ENCODE measurements at places on chromosomes 12 and 14. TPM values are rescaled to one million over a fixed set of nuclear protein-coding genes. Genes with fewer than 3 reads are reported as not detected.

The HOXC10 gene
- 4.5 TPM for total RNA-seq

The BEGAIN gene
- not detected for total RNA-seq

The PAWR gene
- 163 TPM for total RNA-seq

The POTEM gene
- total RNA-seq, result not detected

The PRKD1 gene
- total RNA-seq, result 0.49 TPM

The IRF2BPL gene
- total RNA-seq, result 24.7 TPM

The GPR84 gene
- not detected for total RNA-seq

The STAT2 gene
- 79.5 TPM for total RNA-seq

The ENTPD5 gene
- total RNA-seq, result 9.1 TPM

DNA sequence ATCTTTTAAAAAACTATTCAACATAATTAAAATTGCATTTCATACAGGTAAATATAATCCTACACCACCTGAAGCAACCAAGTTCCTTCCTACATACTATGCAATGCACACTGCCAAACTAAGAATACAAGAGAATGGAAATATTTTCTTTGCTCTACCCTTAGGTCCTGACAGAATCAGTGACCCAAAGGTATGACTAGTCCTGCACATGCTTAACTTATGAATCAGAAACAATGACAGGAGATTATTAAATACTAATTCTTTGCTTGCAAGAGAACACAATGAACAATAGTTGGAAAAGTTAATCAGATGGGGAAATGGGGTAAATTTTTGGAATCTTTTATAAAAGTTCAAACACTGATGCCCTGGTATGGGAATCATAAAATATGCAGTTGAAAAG is 220.1 kb downstream of the SOX5 start:
- no peak overlapping the region for H3K27ac ChIP-seq
- DNase-seq, result no peak
- H3K27me3 ChIP-seq, result no peaks in the 10 kb centered on the region
- no peaks in the 10 kb centered on the region for H3K4me1 ChIP-seq

- H3K4me1 ChIP-seq, result peaks cover 8% of the 10 kb centered on the region
- DNase-seq, result no peak
- H3K27me3 ChIP-seq, result no peaks in the 10 kb centered on the region
- no peak overlapping the region for H3K27ac ChIP-seq
- H3K36me3 ChIP-seq, result no peaks in the 10 kb centered on the region
Observed at GRCh38 chr14:75971509-75971908, 10.3 kb downstream of the TGFB3 start.

DNA sequence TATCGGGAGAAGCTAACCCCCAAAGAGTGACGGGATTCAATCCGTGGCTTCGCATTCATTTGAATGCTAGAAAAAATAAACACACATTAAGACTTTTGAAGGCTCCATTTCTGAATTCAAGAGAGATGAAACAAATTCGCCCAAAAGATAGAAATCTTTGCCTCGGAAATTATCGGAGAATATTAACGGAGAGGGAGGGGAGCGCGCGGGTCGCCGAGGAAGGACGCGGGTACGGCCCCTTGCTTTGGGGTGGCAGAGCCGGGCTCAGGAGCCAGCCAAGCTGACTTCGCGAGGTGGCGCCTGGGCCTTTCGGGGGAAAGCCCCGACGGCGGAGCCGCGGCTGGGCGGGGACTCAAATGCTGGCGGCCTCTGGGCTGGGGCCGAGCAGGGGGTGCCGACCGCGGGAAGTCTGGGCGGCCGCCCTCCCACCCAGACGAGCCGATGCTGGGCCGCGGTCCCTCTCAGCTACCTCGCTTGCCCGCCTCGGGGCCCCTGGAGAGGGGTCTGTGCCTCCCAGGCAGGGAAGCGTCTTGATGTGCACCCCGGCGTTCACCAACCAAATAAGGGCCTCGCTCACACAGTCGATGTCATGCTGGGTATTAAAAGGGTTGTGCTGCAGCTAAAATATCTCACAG is 14.7 kb downstream of the NKX2-1 start:
- no peaks in the 10 kb centered on the region for H3K4me1 ChIP-seq
- no peak overlapping the region for H3K4me3 ChIP-seq
- DNase-seq, result no peak
- no peaks in the 10 kb centered on the region for H3K36me3 ChIP-seq
- no peak overlapping the region for H3K27ac ChIP-seq
- no peaks in the 10 kb centered on the region for H3K27me3 ChIP-seq

DNA sequence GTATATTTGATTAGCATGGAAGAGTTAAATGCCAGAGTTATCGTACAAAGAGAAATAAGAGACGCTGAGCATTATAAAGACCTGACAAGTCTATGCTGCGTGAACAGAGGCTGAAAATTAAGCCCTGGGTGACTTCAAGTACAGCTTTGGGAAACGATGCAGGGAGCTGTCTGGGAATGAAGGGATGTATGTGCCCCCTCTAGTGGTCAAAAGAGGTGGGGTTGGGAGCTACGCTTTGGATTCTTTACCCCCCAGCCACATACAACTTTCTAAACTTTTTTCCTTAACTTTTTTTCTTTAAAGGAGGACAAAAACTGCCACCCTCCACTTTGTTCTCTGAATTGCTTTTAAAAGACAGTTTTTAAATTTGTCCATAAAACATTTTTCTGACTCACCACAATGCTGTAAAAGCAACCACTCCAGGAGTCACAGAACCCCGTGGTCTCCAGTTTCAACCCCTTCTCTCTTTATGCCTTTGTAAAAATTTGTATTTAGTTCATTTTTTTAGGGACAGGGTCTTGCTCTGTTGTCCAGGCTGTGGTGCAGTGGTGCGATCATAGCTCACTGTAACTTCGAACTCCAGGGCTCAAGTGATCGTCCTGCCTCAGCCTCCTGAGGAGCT is 59.4 kb downstream of the ZNF664 start:
- no peak overlapping the region for H3K27ac ChIP-seq
- H3K27me3 ChIP-seq, result no peaks in the 10 kb centered on the region
- H3K36me3 ChIP-seq, result no peaks in the 10 kb centered on the region
- H3K4me3 ChIP-seq, result no peak overlapping the region

DNA sequence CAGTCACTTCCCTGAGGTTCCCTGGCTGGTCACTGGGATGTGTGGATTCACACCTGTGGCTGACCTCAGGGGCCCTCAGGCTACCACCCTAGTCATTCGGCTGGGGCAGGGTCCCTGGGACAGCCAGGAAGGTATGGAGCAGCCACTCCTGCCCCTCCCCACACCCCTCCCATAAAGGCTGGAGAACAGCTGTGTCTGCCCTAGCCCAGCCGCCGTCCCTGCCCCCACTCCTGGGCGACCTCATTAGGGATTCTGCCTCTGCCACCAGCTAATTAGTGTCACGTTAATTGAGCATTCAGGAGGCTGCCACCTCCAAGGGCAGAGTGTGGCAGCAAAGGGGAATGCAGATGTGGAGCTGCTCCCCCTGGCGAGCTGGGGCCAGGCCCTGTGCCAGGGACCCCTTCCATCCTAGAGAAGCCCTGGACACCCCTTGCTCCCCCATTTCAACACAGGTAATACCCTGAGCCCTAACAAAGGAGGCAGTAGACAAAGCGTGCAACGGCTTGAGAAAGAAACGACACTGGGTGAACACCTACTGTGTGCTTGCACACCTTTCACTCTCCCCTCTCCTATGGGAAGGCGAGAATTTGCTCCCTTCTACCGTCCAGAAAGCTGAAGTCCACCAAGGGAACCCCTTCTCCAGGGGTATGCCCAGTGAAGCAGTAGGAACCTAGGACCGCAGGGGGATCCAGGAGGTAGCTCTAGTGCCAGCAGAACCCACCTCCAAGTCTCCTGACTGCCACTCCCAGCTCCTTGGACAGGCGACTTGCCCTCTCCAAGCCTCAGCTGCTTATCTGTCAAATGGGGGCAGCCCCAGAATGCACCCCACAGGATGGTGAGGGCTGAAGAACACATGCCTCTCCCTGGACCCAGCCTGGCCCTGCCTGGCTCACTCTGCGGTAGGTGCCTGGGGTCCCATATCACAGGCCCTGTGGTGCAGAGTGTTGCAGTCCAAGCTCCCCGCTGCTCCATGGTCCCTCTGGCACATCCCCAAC is 45.1 kb downstream of the FAM222A start:
- DNase-seq, result peak; percentile 25
- H3K36me3 ChIP-seq, result peaks cover 2% of the 10 kb centered on the region
- H3K27ac ChIP-seq, result no peak overlapping the region
- no peaks in the 10 kb centered on the region for H3K27me3 ChIP-seq
- H3K4me3 ChIP-seq, result no peak overlapping the region
- H3K4me1 ChIP-seq, result no peaks in the 10 kb centered on the region

DNA sequence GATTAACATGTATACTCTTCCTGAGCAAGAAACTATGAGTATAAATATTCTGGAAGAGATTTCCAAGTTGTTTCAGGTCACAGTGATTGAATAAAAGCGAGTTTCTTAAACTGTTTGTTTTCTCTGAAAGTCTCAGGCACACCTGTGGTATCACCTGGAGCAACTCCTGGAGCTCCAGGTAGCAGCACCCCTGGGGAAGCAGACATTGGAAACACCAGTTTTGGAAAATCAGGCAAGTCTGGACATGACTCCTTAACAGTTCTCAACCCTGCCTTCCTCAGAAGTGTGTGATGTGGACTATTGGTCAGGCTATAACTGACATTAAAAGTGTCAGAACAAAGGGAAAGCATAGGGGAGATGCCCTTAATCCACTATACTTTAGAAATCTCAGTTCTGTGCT is 217.6 kb upstream of the CNTN1 start:
- H3K27ac ChIP-seq, result no peak overlapping the region
- H3K4me3 ChIP-seq, result no peak overlapping the region
- no peak for DNase-seq
- no peaks in the 10 kb centered on the region for H3K36me3 ChIP-seq

- H3K4me3 ChIP-seq, result no peak overlapping the region
- DNase-seq, result no peak
- H3K36me3 ChIP-seq, result no peaks in the 10 kb centered on the region
- H3K27ac ChIP-seq, result no peak overlapping the region
Observed at GRCh38 chr14:91342206-91342760, 75.3 kb downstream of the CCDC88C start.

GRCh38 chr12:77895699-77896098 is 65.0 kb downstream of the NAV3 start:
- H3K27ac ChIP-seq, result no peak overlapping the region
- no peaks in the 10 kb centered on the region for H3K36me3 ChIP-seq
- no peak for DNase-seq
- H3K4me3 ChIP-seq, result no peak overlapping the region
- no peaks in the 10 kb centered on the region for H3K4me1 ChIP-seq

DNA sequence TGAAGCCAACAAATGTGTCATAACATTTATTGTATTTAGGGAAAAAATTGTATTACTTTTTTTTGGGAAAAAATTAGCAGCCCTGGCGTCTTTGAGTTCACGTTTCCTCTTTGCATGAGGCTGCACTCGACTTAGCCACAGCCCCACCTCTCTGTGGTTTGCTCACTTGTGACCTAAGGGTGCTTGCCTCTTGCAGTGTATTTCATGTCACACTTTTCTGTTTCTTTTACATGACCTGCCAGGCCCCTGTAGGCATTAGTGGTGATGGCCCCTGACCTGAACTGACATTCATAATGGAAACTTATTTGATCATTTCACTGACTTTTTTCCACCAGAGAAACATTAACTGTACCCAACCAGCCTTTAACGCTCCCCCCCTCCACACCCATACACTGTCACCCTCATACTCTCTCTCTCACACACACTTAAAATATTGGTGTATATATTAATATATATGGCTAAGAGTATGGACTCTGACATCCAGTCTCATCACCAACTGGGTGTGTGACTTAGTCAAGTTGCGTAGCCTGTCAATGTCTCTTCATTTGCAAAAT is 122.9 kb downstream of the PRKCH start:
- no peak overlapping the region for H3K27ac ChIP-seq
- H3K4me3 ChIP-seq, result no peak overlapping the region
- DNase-seq, result no peak
- peaks cover 16% of the 10 kb centered on the region for H3K4me1 ChIP-seq
- H3K36me3 ChIP-seq, result no peaks in the 10 kb centered on the region

GRCh38 chr12:132766380-132767085 is 4.9 kb upstream of the ANKLE2 start:
- H3K27ac ChIP-seq, result no peak overlapping the region
- H3K4me3 ChIP-seq, result no peak overlapping the region
- DNase-seq, result no peak
- no peaks in the 10 kb centered on the region for H3K27me3 ChIP-seq
- no peaks in the 10 kb centered on the region for H3K36me3 ChIP-seq

Measured in Caco-2 (cell line).